Left ventricle myocardium inferior (tissue), 1 donor: ENCODE measurements at places on chromosomes 13 and 19.

DNA sequence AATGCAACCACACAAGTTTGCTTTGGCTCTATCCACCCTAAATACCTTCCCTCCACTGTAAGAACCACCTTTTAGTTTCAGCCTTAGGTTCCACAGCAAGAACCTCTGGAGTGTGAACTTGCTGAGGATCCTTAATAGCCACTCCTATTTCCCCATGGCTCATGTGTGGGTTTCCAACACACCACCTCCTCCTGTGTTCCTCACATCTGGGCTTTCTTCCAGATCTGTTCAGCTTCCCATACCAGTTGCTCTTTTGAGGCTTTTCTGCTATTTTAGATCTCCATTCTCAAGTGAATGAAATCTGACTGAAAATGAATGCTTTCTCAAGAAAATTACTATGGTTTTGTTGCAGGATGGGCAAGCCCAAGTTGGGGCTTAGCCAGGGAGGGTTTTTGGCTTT lies 104.8 kb upstream of the MIR17HG start:
- no peak for DNase-seq

DNA sequence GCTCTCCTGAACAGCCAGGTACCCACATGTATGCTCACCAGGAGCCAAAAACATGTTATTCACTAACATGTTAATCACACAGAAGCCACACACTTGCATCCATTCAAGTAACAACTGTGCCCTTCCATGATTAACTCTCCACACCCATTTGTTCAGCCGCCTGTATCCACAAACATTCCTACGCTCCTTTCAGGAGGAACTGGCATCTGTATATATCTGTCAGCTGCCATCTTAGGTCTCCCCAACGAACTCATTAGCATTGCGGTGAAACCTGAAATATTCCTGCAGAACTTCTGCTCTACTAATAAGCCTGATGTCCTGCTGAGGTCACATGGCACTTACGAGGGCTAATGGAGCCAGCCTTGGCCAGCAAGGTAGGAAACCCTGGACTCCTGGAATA lies 33.0 kb downstream of the OLFM2 start:
- DNase-seq, result no peak

- DNase-seq, result no peak
Measured at GRCh38 chr13:37481011-37481884, 117.3 kb downstream of the POSTN start.

- no peak for DNase-seq
Measured at GRCh38 chr13:47100214-47100853, 203.5 kb upstream of the HTR2A start.

DNA sequence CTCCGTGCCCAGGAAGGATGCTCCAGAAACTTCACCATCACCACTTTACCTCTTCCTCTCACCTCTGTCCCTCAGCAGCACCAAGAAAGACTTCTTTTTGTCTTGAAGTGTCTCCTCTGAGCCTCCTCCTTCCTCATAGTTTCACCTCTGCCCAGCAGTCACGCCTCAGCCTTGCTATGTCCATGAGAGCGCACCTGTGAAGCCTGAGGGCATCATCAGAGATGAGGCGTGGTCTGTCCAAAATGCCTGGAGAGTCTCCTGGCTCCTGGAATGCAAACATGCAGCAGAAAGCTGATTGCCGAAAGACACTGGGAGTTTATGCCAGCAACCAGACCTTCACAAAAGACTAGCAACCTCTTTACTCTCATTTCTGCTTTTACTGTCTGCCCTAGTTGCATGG lies 336.6 kb downstream of the TEX29 start:
- no peak for DNase-seq

DNA sequence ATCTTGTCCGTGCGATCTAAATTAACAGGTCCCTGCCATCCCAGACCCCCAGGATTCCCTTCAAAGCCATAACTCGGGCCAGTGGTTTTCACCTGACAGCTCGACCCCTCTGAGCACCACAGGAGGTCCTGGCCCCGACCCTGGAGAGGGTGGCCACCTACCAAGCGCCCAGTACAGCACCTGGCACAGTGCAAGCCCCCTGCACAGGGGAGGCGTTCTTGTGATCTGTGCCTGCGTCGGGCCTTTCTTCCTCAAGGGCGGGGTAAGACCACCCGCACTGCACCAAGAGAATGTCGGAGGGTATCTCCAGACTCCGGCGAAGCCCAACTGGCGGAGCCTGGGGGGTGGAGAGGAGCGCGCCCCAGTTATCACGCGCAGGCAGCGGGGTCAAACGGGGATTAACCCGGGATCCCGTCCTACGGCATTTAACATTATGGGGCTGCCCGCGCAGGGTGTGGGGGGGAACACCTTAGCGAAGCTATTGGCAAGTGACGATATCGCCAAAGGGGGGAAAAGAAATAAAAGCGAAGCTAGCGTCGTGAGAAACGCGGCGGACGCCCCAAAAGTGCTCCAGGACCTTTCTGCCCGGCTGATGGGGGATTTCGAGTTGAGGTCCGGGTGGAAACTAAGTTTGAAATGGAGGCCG lies 1.3 kb upstream of the HNRNPL start:
- peak; percentile 35 for DNase-seq

DNA sequence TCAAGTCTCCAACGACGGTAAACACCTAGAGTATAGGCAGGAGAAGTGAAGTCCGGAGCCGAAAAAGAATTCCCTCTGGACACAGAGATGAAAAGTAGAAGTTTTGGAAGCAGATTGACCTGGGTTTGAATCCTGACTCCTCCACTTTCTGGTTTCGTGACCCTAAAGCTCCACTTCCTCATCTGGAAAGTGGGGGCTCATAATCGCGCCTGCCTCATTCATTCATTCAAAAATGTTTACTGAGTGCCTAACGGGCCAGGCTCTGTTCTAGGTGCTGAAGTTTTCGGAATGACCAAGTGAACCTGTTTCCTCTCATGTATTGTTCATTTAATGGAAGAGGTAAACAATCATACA lies 7.1 kb upstream of the EML2 start:
- DNase-seq, result no peak

DNA sequence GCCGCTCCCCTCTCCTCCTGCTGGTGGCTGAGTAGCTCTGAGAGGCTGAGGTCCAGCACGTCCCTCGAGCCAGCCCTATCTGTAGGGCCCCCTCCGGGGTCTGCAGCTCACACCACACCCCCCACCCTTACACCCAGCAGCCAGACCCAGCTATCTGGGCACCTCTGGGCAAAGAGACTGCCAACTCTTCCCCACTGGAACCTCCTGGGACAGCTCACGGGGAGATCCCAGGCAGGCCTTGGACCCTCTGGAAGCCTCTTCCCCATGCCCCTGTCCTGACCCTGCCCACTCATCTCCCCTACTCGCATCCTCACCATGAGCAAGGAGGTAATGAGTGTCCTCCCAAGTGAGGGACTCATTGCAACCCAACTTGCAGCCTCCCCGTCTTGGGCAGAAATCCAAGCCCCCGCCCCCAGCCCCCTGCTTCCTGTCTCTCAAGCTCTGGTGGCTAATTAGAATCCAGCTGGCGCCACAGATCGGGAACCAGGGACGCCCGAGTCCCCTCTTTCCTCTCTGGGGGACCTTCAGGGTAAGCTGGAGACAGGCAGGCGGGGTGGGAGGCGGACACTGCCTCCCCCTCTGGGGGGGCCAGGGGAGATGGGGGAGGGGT lies 22.1 kb downstream of the ADGRL1 start:
- DNase-seq, result no peak

DNA sequence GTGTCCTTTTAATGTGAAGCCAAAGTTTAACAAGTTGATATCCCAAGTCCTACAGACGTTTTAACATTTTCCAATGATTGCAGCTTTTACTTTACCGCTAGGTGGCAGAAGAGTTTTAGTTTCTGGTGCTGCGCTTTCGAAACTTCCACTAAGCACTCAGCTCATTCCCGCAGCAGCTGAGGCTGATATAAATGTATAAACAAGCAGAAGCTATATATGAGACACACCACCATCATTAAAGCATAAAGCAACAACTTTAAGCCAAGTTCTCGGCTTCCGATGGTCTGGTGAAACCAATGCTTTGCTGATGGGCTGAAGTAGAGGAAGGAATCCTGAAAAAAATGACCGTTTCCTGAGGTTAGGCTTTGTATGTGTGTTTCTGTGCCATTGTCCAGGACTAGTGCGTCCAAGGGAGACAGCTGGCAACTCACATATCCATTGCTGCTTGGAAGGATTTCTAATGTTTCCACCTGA lies 753.9 kb downstream of the OLFM4 start:
- DNase-seq, result no peak

DNA sequence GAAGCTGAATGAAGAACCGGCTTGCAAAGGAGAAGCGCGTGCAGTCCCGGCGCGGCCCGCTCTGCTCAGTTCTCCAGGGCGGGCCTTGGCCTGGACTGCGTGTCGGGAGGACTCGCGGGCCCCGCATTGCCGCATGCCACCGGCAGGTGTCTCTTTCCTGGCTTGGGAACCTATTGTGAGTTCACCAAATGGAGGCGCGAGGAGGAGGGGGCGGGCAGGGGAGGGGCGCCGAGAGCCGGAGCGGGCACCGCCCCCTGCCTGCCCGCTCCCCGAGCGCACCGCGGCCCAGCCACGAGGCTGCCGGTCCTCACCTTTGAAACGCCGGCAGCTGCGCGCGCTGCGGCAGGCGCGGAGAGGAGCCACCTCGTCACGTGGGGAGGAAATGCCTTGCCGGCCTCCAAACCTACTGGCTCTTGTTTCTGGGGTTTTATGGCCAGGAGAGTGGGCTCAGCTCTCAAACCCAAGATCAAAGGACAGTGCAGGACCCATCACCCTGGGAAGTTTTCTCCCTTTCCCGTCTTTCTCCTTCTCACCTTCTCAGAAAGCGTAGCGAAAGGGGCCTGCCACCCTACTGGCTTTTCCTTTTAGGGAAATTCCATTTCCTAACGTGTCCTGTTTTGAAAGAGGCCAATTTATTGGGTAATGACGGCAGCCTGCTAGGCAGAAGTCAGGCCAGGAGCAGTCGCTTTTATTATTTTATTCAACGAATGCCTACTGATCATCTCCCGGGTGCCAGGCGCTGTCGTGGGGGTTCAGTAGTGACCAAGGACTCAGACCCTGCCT lies 13.8 kb upstream of the UBE2L5 start:
- DNase-seq, result peak; percentile 95

- DNase-seq, result no peak
Measured at GRCh38 chr19:7942981-7943443, 454 bp downstream of the TIMM44 start.

DNA sequence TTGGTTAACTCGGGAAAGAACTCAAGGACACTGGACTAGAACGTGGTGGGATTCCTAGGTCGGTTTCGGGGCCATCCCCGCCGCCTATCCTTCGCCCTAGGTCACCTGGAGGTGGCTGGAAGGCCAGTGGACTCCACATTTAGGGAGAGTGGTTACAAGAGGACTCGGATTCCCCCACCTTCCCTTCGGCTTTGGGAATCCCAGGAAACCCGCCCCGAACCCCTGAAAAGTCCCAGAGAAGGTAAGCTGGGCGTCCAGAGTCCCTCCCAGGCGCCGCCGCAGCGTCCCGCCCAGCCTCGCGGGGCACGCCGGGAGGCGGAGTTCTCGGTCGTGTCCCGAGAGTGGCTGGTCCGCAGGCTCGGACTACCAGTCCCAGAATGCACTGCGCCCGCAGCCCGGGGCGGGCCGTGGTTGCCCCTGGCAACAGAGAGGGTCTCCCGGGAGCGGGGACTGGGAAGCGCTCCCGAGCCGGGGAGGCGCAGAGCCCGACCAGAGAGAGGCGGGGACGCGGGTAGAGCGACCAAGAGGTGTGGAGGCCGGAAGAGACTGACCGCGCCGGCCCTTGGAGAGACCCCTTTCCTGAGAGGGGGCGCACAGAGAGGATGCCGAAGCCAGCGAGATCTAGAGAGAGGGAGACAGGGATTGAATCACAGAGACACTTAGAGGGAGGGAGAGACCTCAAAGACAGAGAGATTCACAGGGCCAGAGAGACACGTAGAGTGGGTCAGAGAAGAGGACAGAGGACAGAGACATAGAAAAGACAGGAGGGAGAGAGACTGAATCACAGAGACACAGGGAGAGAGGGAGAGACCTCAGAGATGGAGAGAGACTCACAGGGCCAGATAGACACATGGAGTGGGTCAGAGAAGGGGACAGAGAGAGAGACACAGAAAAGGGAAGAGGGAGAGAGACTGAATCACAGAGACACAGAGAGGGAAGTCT lies 2.6 kb upstream of the PRKCG start:
- peak; percentile 94 for DNase-seq
